Mesothelial cell of epicardium (in vitro differentiated cells): ENCODE measurements at places on chromosomes 2 and 18.

DNA sequence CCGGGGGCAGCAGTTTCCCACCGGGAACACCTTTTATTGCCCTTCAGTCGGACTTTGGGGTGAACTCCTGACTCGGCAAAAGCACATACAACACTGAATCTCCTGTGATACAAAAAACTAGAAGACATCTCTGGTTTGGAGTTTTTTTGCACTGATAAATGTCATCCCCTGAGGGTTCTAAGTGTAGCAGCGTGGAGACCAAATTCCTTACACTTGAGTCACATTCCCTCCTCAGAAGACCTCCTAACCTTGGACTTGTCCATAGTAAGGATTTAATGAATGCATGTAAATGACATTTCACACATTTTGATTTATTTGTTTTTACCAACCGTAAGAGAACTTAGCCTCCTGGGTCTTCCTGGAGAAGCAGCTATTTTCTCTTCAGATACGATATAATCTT, 54.0 kb upstream of the GPR45 start:
- no peak for DNase-seq

GRCh38 chr2:19336781-19337180, 21.6 kb downstream of the OSR1 start:
- no peak for DNase-seq

DNA sequence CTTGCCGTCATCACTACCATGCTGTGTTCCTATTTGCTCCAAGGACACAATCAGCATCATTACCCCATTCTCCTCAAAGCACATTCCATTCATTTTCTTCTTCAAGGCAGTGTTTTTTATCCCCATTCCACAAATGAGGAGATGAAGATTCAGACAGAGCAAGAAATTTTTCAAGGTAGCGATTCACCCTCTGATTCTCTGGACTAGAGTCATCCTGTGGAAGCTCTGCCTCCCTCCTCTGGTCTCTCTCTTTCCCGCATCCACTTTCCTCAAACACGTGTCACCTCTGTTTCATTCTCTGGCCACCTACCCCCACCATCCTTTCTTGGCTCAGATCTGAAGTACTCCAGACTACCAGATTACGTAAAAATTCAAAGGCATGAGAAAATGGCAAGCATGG, 297.9 kb downstream of the SOX11 start:
- no peak for DNase-seq

GRCh38 chr18:49227441-49228165, 232.8 kb downstream of the DYM start:
- no peak for DNase-seq

DNA sequence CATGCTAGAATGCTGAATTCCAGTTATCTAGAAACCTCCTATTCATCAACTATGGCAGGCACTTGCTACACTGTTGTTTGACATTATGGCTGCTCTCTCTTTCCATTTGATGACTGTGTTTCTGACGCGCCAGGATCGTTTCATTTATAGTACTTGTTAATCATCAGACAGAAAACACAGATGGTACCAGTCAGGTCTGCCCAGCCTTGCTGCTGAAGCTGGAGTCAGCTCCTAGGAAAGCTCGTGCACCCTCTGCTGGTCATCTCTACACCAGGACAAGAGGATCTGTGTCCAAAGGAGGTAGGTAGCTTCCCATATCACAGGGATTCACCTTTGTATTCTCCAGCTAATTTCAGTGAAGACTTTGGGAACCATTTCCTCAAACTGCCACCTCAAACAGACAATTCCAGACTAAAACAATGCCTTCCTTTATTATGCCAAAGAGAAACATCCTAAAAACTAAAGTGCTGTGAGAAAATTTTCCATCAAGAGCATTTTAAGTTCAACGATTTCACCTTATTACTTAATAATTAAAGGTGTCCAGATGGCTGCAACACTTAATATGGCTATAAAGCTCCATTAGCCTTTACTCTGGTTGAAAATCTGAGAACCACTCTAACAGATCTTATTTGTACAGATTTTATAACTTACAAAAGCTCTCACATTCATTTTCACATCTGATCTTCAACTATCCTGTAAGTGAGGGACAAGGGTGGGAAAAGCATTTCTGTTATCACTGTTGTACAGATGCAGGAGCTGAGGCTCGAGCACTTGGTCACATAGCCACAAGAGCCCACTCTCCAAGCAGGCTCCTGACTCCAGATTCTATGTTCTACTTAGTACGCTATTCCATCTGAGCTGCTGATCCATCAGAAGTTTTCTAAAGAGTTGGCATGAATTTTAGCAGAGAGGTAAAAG, 17.5 kb downstream of the METTL8 start:
- DNase-seq = peak; percentile 80

DNA sequence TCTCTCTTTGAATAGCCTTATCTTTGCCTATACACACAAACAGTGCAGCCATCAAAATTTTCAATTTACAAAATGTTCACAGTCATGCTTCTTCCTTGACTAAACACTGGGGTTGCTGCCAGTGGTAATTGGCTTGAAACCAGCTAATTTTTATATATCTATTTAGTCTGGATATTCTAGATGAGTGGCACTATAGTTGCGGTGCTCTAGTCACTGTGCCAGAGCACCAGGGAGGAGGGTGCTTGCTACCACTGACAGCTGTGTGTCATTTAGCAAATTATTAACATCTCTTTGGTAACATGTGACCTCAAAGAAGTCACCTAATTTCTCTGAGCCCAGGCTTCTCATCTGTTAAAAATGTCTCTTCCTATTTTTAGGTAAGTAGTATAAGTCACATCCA, 130.4 kb downstream of the MEIS1 start:
- DNase-seq = no peak
